NCI-H1105 treated with DMSO at 0.1 percent for 48 hours (cell line): ENCODE measurements at places on chromosomes 6 and 20.

GRCh38 chr6:14743474-14744211, 502.2 kb upstream of the JARID2 start:
- no peak for DNase-seq

DNA sequence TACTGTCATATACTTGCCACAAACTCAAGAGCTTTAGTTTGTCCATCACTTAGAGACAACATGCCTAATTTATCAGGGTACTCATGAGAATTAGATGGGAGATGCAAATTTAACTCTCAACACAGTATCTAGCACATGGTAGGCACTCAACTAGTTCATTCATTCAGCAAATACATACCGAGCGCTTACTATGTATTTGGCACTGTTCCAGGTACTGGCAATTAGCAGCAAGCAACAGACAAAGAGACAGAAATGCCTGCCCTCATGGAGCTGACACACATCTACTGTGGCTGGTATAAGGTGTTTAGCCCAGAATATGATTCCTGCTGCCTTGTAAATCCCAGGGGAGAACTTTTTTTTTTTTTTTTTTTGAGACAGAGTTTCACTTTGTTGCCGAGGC, 4.8 kb downstream of the MICAL1 start:
- no peak for DNase-seq

DNA sequence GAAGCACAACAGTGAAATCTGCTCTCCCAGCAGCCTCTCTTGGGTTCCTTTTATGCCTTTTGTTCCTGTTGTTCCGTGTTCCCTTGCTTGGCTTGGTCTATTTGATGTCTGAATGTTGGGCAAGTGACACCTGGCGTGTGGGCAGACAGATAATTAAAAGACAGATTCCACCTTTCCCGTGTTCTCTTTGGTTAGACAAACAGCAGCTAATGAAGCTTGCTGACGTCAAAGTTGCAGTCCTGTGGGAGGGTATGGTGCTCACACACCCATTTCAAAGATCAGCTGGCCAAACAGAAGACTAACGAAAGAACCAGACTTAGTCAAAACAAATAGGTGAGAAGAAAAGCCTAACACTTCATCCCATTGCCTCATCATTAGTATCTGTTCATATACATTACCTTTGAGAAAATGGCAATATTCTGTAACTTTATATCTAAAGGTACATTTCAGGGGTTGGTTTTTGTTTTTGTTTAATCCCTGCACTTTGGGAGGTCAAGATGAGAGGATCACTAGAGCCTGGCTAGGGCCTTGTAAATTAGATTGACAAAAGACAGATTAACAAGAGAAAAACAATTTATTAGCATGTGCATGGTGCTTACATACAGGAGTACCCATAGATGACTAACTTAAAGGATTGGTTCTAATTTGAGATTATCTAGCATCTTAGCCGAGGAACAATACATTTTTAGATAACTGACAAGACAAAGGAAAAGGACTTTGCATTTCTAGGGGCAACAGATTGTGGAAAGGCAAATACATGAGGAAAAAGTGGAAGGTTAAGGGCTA, 48.9 kb upstream of the TNFRSF21 start:
- DNase-seq: no peak

GRCh38 chr6:106084989-106085691, 996 bp upstream of the PRDM1 start:
- DNase-seq: peak; percentile 23

DNA sequence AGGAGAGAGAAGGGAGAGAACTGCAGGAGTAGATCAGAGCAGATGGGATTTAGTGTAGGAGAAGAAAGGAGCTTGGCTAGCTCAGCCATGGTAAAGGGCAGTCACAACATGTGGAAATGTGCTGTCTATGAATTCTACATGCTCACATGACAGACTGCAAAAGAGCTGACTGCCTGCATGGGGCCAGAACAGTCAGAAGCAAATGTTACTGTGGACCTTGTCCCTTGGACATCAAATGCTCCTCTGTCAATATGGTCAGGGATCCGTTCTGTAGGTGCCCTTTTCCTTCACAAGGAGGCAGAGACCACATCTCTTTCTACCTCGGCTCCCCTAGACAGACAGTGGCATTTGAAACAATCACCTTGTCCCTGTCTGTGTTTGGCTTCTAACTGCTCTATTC, 46.6 kb upstream of the HIVEP1 start:
- no peak for DNase-seq

GRCh38 chr20:22680031-22680740, 95.8 kb upstream of the FOXA2 start:
- DNase-seq: no peak

- no peak for DNase-seq
Observed at GRCh38 chr6:47248446-47248845, 61.3 kb downstream of the TNFRSF21 start.

DNA sequence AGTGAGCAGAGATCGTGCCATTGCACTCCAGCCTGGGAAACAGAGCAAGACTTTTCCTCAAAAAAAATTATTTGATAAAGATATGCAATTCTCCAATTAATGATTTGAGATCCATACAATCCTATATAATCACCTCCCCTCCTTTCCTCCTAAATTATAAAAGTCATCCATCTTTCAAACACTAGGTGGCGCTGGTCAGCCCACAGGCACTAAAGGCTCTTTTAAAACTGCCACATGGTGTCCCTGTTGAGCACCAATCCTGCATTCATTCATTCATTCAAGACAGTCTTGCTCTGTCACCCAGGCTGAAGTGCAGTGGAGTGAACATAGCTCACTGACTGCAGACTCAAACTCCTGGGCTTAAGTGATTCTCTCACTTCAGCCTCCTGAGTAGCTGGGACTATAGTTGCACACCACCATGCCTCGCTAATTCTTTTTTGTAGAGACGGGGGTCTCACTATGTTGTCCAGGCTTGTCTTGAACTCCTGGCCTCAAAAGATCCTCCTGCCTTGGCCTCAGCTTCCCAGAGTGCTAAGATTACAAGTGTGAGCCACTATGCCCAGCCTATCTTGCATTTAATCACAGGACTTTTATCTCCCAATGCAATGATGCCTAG, 58.7 kb upstream of the SLC2A12 start:
- peak; percentile 13 for DNase-seq

- no peak for DNase-seq
Observed at GRCh38 chr6:161951126-161951525, 677.3 kb upstream of the AGPAT4 start.

GRCh38 chr6:132590362-132590761, 821 bp upstream of the TAAR5 start:
- DNase-seq: peak; percentile 85

DNA sequence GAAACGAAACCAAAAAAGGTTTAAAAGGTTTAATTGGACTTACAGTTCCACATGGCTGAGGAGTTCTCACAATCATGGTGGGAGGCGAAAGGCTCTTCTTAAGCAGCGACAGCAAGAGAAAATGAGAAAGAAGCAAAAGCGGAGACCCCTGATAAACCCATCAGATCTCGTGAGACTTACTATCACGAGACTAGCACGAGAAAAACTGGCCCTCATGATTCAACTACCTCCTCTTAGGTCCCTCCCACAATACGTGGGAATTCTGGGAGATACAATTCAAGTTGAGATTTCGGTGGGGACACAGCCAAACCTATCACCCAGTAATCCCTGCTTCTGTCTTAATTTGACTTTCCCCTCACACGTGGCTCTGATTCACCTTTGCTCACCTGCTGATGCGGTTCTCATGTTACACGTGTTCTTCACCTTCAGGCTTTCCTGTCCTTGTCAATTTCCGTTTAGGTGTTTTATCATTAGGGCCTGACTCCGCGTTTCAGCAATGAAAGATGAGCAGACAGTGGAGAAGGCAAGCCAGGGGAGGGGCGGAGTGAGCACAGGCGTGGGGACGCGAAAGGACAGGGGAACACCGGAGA, 57.1 kb downstream of the AGPAT4 start:
- DNase-seq: no peak

DNA sequence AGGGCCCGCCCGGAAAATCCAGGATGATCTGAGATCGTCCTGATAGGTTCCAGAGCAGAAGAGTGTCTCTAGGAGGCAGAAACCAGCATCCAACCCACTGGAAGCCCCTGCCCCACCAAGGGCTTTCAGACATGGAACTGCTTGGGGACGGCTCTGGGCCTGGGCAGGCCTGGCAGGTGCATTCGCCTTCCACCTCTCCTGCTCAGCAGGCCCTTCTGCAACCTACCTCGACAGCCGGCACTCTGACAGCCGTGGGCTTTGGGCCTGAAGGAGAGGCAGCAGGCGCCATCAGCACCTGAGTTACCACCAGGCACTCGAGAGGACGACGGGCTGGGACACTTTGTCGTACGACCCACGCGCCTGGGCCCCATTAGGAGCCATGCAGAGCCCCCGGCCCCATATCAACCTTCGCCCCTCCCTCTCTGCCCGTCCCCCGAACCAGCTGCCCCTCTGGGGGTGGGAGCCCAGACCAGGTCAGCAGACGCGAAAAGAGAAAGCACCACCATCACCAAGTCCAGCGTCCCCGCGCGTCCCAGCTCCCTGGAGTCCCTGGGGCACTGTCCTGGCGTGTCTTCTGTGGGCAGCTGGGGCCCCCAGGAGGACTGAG, 44.6 kb downstream of the KCNQ2 start:
- no peak for DNase-seq

DNA sequence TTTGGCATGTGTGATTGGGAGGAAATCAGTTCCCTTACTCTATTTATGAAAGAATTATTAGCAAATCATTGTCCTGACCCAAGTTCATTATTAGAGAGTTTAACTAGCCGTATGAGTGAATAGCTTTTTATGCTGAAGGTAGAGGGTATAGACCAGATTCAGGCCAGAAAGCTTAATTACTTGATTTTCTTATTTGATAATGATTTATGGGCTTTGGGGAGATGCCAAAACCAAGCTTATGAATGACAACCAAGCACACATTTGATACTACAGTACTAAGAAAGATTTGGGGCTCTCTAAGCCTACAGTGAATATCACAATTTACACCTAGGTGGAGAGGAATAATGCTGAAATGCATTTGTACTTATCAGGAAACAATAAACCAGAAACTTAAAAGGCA, 193.2 kb downstream of the ARHGAP18 start:
- DNase-seq: peak; percentile 62
